HCT116 (cell line): ENCODE measurements at places on chromosomes 11 and 22. TPM values are rescaled to one million over a fixed set of nuclear protein-coding genes. Genes with fewer than 3 reads are reported as not detected.

- DNase-seq: no peak
These were observed 1.3 kb downstream of the EIF3M start for GRCh38 chr11:32584921-32585320.

MS4A4E gene
- total RNA-seq: not detected

OR10D3 gene
- not detected for total RNA-seq

- no peak for DNase-seq
These were observed 670 bp downstream of the MAPK8IP1 start for GRCh38 chr11:45885921-45886721.

PLEKHB1 gene
- total RNA-seq: 22.9 TPM
